ENCODE measurements at places on chromosomes 12 and 14.

- DNase-seq, result peak; percentile 75
Measured at GRCh38 chr12:50637870-50638481, 125.9 kb upstream of the ATF1 start.

GRCh38 chr12:24760606-24761378 is 188.1 kb downstream of the BCAT1 start:
- no peak for DNase-seq

DNA sequence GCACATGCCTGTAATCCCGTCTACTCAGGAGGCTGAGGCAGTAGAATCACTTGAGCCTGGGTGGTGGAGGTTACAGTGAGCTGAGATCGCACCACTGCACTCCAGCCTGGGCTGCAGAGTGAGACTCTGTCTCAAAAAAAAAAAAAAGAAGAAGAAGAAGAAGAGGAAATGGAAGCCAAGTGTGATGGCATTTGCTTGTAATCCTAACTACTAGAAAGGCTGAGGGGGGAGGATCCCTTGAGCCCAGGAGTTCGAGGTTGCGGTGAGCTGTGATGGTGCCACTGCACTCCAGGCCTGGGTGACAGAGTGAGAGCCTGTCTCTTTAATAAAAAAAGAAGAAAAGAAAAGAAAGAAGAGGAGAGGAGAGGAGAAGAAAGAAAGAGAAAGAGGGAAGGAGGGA is 52.1 kb downstream of the LGMN start:
- no peak for DNase-seq

DNA sequence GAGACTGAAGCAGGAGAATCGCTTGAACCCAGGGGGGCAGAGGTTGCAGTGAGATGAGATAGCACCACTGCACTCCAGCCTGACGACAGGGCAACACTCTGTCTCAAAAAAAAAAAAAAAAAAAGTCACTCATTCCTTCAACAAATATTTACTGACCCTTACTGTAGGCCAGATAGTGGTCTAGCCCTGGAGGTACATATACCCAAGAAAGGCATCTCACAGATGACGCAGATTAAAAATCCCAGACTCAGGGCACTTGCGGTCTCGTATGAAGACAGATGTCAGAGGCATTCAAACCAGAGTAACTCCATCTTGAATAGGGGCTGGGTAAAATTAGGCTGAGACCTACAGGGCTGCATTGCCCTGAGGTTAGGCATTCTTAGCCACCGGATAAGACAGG is 44.8 kb downstream of the CLMN start:
- DNase-seq, result no peak

DNA sequence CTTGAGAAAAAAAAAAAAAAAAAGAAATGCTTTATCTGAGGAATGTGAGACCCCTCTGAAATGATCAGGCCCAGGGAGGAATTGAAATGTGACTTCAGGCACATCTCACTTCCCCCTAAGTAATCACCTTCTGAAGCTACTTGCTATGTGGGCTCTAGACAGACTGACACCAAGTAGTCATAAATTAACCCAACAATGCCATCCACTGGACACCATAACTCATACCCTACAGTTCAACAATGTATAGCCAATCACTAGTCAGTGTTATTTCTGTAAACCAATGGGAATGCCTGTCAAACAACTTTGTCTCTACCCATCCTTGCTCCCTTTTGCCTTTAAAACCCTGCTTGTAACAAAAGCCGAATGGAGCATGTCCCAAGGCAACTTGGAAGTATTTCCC is 182.7 kb upstream of the TMPO start:
- DNase-seq, result no peak

DNA sequence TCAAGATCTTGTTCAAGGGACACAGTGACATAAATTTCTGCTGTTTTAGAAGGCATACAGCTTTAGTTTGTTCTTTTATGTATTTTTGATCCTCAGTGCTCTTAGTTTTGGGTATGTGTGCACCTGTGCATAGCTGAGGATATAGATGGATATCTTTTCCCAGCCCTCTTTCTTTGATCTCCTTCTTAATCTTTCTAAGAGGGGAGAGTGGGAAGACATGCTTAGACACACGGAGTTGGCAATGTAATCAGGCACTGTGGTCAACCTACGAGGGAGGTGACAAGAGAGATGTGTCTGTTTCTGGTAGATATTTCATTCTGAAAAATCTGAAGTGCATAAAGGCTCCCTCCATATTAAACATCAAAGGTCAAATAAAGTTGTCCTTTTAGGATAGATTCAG is 340.6 kb downstream of the TMEM132D start:
- no peak for DNase-seq

GRCh38 chr12:6494258-6494743 is 399 bp downstream of the NCAPD2 start:
- DNase-seq, result no peak

DNA sequence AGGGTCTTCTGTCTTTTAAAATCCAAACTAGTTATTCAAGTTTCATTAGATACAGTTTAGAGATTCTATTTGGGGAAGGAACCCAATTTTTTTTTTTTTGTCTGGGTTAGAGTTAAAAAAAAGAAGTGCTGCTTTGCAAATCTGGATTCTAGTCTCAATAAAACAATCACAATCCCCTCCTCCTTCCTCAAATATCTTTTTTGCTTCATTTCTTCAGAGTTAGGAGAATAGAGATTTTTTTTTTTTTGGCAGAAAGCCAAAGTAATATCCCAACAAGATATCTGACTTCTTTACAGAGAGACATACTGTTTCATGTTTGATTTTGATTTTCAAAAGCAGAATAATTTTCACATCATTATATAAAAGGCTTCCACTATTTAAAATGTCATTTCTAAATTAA is 201.9 kb downstream of the FOXN3 start:
- no peak for DNase-seq

DNA sequence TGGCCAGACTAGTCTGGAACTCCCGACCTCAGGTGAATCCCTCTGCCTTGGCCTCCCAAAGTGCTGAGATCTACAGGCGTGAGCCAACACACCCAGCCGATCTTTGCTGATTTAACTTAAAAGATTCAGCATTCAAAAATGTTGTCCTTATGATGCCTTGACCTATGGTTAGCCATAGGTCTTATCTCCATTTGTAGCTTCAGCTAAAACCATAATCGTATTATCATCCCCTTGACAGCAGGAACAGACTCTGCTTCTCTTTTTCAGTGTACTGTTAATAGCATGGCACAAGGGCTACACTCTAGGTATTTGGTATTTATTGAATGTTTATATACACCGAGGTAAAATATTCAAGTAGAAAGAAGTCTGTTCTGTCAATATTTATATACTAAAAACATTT is 15.3 kb downstream of the CCDC62 start:
- no peak for DNase-seq

GRCh38 chr12:86091681-86092080 is 164.5 kb downstream of the MGAT4C start:
- peak; percentile 13 for DNase-seq

- DNase-seq, result no peak
Measured at GRCh38 chr14:93675651-93676050, 112.6 kb downstream of the PRIMA1 start.

DNA sequence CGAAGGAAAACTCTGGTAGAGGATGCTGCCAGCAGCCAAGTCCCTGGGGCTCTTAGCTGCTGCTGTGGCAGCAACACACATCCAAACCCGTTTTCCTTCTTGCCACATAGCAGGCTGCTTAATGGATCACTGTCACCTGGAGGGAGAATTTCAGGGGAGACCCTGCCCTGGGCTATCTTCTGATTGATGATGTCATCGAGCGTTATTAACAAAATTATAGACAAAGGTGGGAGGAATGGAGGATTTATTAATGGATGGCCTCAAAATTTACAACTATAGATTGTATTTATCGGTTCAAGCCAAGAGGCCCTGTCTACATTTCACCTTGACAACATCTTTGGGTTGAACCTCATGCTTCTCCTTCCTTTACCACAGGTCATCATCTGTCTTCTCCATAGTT is 120.8 kb upstream of the PZP start:
- no peak for DNase-seq

DNA sequence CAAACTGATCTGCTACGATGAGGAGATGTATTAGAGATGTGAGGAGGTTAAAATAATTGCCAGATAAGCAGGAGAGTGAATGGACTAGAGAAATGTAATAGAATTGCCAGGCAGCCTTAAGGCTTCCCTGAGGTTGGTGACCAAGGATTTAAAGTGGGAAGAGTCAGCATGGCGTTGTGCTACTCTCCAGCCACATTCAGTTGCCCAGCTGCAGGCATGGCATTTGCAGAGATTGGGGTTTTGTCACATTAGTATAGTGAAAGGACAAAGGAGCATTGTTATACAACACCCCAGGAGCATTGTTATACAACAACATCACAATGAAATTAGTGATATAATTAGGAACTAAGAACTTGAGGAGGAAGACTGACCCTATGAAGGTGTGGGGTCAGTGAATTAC is 31.7 kb downstream of the MARK3 start:
- DNase-seq, result no peak

GRCh38 chr14:57029620-57030253 is 219.5 kb upstream of the OTX2 start:
- no peak for DNase-seq

GRCh38 chr14:58832095-58832521 is 194.3 kb downstream of the DACT1 start:
- peak; percentile 82 for DNase-seq

GRCh38 chr12:121144416-121144914 is 11.8 kb downstream of the P2RX7 start:
- DNase-seq, result no peak

GRCh38 chr14:95055318-95055717 is 102.0 kb downstream of the DICER1 start:
- no peak for DNase-seq

GRCh38 chr12:3276226-3276625 is 199.0 kb downstream of the TSPAN9 start:
- DNase-seq, result no peak

DNA sequence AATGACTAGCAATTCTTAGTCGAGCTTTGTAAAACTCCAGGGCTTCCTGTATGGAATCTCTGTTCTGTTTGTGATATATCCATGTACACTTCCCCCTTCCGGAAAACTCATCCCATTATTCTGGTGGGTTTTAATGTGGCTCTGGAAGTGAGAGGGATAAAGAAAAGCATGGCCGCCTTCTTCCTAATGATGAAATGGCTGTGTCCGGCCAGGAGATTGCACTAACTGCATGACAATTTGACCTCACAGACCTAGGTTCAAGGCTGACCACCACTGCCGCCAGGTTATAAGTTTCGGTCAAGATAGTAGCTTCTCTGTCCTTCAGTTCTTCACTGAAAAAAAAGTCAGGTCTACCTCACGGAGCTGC is 41.0 kb upstream of the NPAS3 start:
- no peak for DNase-seq

GRCh38 chr14:104342435-104343293 is 204.3 kb downstream of the KIF26A start:
- DNase-seq, result no peak

All from brain (organoid and tissue), 16 donors.